ENCODE measurements at places on chromosomes 16 and 17.

DNA sequence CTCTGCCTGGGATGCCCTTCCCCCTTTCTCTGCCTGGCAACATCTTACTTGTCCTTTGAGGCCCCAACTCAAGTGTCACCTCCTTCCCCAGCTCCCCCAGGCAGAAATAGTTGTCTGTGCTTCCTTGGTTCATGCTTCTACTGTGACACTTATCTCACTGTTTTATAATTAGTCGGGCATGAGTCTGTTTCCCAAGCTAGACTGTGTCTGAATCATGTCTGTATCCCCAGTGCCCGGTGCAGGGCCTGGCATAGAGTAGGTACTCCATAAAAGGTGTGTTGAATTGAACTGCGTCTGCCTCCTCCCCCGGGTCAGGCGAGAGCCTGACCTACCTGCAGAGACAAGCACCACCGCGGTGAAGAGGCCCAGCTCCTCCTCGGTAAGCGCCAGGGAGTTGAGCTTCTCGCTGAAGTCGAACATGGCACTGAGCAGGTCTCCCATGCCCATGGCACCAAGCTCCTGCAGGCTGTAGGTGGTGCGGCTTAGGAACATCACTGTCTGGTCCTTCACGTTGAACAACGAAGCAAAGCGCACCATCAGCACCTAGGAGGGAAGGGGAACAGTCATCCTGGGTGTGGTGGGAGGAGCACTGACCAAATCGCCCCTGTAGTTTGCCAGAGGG, 6.7 kb downstream of the NR1D1 start:
- DNase-seq = no peak

GRCh38 chr17:69763503-69763902, 311.5 kb upstream of the KCNJ16 start:
- DNase-seq = no peak

DNA sequence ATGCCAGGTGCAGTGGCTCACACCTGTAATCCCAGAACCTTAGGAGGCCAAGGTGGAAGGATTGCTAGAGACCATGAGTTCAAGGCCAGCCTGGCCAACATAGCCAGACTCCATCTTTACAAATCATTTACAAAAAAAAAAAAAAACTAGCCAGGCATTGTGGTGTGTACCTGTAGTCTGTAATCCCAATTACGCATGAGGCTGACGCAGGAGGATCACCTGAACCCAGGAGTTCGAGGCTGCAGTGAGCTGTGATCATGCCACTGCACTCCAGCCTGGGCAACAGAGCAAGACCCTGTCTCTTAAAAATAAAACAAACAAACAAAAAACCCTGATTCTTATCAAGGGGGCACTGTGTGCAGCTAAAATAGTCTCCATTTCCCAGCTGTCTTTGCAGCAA, 16.8 kb upstream of the HAP1 start:
- no peak for DNase-seq

DNA sequence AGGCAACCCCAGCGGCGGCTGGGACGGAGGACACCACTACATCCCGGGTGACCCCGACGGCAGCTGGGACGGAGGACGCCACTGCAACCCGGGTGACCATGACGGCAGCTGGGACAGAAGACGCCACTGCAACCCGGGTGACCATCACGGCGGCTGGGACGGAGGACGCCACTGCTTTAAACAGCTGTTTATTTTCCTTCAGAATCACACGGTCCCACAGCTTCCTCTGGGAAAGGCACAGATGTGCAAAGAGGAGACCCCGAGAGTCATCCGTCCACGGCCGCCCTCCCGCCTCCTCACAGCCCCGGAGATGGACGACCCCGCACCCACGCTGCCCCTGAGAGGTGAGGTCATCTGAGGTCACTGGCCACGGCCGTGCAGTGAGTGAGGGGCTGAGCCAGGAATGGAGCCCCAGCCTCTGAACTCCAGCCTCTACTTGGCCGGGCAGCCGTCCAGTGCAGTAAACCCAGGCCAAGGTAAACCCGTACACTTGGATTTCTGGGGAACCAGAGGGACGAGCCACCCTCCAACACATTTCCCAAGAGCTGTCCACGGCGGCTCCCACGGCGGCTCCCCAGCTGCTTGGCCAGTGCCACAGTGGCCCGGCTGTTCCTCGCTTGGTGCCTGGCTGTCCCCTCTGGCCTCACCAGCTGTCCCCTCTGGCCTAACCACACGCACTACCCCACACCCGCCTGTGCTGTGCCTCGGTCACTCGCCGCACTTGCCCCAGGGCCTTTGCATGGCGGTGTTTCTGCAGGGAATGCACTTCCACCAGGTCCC, 43.2 kb upstream of the PABPN1L start:
- no peak for DNase-seq

- DNase-seq = no peak
Observed at GRCh38 chr16:23709536-23709935, 3.5 kb downstream of the ERN2 start.

GRCh38 chr16:82793528-82794245, 166.9 kb downstream of the CDH13 start:
- no peak for DNase-seq

Data from activated CD8-positive, alpha-beta T cell treated with anti-CD3 and anti-CD28 coated beads, Interleukin-2, amount 10 ng/mL, durations not matched to agents 7 days and 5 days (primary cell).